ENCODE measurements at places on chromosomes 16 and 17. TPM values are rescaled to one million over a fixed set of nuclear protein-coding genes. Genes with fewer than 3 reads are reported as not detected.
A peak's percentile ranks its signal among the peaks of the same experiment; 100 is the strongest.

The CACNG3 gene
- polyA plus RNA-seq: not detected

GRCh38 chr17:82241183-82241925 lies 12.5 kb downstream of the SLC16A3 start:
- DNase-seq: no peak

DNA sequence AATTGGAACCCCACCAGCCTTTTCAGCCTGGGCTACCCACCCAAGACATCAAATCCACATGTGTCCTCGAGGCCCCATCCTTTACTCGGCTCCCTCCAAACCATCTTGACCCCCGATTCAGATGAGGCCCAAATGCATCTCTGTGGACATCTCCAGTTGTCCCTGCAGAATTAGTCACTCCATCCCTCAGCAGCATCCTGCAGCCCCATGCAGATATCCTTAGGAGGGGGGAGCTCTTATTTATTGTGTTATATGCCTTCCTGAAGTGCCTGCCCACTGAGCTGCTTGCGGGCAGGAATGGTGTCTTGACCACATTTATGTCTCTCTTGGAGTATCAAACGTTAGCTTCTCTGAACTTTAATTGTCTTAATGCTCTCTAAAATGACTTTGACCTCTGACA lies 15.6 kb downstream of the CDK5RAP3 start:
- DNase-seq: no peak

DNA sequence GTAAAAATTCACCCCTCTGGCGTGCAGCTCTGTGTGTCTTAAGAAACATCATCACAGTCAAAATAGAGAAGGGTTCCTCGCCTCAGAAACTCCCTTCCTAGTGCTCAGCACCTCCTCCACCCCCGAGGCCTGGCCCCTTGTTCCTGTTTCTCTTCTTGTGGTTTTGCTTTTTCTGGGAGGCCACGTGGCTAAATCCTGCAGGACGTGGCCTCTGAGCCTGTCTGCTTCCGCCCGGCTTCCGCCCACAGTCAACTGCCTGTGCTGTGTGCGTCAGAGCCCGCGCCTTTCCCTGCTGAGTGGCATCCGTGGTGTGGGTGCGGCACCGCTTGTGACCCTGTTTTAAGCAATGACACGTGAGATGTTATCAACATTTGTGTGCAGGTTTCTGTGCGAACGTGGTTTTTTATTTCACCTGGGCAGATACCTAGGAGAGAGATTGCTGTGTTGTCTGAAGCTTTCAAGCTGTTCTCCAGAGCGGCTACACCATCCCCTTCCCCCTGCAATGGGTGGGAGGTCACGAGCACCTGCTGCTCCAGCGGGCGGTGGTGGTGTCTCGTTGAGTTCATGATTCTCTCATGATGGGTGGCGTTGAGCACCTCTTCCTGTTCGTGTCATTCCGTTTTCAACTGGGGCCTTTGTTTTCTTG lies 21.7 kb downstream of the ACSF3 start:
- peak; percentile 14 for DNase-seq

The CTRL gene
- 6.7 TPM for polyA plus RNA-seq

The CFAP119 gene
- 6.5 TPM for polyA plus RNA-seq

DNA sequence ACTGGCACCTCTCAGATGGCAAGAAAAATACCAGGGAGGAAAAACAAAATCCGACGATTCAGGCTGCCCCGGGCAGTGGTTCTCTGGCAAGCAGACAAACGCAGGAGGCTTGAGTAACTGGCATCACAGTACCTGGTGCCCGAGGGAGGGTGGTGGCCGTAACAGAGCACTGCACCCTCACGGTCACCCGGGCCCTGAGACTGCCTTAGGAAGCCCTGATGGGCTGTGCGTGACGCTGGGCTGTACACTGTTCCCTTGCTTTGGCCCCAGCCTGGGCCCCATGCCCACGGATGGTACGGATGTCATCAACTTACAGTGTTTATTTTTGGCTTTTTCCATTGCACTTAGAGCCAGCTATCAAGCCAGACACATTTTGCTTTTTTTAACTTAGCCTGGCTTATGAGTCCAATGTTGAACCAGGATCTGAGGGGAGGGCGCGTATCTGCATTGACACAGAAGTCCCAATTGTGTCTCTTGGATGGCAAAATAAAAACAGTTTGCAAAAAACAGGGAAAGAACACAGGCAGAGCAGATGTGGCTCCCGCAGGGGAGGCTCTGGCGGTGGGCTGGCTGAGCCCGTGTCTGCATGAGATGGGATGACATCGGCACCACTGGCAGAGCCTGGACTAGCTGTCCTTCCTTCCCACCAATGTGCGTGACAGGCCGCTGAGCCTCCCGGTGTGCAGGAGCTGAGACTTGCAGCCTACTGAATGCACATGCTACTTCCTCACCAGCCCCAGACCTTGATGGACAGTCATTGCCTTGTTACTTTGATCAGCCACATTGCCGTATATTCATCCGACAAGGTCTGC lies 287.7 kb downstream of the FOXL1 start:
- DNase-seq: no peak

The TP53TG3F gene
- not detected for polyA plus RNA-seq

- no peak for DNase-seq
Measured at GRCh38 chr17:39823407-39824054, 40.6 kb downstream of the IKZF3 start.

- DNase-seq: no peak
Measured at GRCh38 chr16:75322740-75323139, 71.3 kb upstream of the BCAR1 start.

- DNase-seq: no peak
Measured at GRCh38 chr16:89007371-89008249, 30.6 kb upstream of the CBFA2T3 start.

GRCh38 chr17:75646638-75646992 lies 13.4 kb downstream of the SMIM5 start:
- DNase-seq: no peak

The KRT24 gene
- not detected for polyA plus RNA-seq

The RAB11FIP4 gene
- 11.6 TPM for polyA plus RNA-seq

GRCh38 chr16:4744555-4745273 lies 10.4 kb downstream of the DNAAF8 start:
- no peak for DNase-seq

The OR2C1 gene
- 0.04 TPM for polyA plus RNA-seq

DNA sequence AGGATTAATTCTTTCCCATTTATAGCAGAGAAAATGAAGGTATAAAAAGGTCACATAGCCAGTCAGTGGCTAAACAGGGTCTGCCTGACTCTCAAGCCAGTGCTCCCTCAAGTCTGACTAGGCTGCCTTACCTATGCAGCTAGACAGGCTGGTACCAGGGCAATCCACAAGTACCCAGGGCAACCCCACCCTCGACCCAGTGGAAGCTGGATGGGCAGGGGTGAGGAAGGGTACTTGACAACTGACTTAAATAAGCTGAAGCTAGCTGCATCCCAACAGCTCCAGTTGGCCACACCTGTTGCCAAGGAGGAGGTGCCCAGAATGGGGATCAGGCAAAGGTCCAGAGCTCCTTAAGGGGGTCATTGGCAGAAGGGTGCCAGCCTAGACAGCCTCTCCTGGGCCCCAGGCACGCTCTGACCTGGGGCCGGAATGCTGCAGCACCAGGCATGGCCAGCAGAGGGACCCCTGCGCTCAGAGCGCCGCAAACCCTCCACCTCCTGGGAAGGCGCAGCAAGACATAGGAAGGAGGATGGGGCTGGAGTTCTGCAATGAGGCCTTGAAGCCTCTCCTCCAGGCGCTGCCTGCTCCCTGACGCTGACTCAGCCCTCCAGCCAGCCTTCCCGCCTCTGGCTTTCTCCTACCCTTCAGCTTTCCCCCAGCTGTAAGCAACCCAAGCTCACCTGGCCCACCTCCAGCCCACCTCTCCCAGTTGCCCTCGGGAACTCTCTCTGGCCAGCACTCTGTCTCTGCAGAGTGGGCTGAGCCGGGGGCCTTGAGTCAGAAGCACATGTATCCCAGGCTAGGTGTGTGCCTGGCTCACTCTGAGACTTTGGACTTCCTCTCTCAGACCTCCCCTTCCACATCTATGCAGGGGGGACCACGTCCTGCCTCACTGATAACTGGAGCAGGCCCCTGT lies 28.8 kb downstream of the MPP2 start:
- peak; percentile 92 for DNase-seq

DNA sequence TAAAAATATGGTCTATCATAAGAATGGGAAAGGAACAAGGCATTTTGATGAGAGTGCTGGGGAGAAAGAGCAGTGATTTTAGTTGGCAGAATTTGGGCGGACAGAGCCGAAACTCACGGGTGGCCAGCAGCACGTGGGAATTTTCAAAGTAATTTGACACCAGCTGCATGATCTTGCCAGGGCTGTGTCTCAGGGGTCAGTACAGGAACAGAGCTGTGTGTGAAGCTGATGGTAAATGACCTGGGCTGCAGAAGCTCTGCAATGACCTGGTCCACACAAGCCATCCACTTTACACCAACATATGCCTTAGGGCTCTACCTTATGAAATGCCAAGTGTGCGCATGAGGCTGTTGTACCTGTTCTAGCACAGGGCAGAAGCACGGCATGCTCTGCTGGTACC lies 112.0 kb downstream of the ZFHX3 start:
- DNase-seq: no peak

The ZNF597 gene
- 0.95 TPM for polyA plus RNA-seq

The TBX21 gene
- polyA plus RNA-seq: 0.31 TPM

DNA sequence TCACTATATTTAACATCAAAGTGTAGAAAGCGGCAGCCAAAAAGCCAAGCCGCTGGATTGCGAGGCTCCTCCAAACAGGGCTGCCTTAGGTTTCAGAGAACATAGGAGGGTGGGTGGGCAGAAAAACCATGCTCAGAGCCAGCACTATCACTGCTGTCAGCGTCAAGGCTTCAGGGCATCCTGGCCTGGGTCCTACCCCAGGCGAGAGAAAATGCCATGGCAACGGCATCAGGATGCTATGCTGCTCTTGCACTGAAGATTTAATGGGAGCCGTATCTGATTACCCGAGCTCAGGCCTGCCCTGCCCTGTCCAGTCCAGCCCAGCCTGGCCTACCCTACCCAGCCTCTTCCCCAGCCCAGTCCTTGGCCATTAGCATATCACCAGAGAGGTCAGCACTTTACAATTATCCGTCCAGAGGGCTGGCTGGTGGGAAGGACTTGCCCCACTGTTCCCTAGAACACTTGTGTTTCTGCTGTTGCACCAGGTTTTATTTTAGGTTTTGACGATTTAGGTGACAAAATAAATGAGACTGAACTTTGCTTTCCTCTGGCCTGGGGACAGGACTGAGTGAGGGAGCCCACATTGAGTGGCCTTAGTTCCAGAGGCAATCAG lies 61.1 kb downstream of the TOM1L2 start:
- DNase-seq: no peak

DNA sequence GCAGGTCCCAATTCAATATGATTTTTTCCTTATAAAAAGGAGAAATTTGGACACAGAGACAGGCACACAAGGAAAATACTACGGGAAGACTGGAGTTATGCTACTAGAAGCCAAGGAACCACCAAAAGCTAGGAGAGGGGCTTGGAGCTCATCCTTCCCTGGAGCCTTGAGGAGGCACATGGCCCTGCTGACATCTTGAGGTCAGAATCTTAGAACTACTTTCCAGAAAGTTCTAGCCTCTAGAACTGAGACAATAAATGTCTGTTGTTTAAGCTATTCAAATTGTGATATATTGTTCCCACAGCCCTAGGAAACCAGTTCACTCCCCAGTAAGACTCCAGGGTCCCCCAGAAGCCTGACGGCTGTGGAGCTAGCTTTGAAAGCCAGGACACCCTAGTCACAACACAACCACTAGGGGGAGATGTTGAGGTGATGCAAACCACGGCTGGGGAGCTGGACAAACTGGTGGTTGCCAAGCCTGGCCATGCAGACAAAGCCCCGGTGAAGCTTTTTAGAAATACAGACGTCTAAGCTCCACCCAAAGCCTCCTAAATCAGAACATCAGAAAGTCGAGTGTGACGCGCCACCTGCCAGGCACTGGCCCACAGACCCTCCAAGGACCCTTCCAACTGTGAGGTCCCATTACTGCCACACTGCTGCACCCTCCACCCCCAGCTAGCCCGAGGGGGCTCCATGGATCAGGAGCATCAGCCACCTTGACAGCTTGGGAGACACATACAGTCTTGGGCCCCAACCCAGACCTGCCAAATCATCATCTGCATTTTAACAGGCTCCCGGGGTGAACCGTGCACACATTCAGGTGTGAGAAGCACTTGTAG lies 106.4 kb downstream of the SLC39A11 start:
- peak; percentile 82 for DNase-seq

DNA sequence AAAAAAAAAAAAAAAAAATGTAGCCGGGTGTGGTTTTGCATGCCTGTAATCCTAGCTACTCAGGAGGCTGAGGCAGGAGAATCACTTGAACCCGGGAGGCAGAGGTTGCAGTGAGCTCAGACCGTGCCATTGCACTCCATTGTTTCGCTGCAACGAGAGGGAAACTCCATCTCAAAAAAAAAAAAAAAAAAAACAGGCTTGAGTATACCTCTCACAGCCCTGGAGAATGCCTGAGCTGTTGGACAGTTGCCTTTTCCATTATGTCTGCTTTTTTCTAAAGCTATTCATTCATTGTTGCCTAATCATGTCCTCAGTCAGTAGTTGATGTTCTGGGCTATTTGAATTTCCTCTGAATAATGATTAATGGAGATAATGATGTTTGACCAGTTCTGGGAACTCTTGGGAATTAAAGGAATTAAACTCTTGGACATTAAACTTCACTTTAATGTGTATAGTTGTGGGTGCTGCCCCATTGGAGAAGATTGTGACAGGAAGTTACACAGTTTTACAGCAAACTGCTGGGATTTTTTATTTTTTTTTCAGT lies 11.8 kb downstream of the HMOX2 start:
- DNase-seq: no peak

DNA sequence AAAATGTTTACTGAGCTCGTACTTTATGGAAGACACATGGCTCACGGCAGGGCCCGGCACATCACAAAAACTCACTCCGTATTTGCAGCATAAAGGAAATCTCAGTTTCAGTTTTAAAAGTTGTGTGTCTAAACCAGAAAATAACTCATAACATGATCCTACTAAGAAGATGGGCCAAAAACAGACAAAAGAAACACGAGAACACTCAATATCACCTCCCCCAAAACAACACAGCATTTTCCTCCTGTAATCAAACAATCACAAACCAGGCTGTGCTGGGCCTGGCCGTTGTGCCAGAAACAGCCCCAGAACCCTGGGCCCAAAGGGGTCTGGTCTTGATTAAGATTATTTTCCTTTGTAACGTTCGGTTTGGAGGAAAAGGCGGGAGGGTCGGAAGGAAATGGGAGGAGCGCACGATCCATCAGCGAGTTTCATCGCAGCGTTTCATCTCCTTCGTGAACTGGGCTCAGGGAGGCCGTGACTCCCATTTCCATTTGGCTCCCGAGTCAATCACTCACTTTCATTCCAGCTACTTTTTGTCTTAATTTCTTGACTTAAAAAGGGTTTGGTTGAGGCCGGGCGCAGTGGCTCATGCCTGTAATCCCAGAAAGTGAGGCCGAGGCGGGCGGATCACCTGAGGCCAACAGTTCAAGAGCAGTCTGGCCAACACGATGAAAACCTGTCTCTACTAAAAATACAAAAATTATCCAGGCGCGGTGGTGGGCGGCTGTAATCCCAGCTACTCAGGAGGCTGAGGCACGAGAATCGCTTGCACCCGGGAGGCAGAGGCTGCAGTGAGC lies 61.4 kb downstream of the NXN start:
- no peak for DNase-seq

DNA sequence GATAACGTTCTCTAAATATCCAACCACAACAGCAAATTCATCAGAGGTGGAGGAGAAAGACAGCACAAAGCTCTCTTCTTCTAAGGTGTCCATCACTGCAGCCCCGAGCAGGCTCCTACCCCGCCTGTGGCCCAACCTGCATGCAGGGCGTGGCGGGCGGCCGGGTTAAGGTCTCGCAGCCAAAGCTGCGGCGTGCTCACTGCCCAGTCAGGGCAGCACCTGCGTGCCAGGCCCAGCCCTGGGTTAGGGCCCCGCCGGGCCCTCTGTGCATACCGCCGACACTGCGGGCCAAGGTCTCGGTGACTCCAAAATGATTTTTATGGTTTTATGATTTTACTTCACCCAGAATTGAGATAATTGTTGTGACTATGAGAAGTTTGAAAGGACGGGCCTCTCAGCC lies 57.8 kb downstream of the FOXK2 start:
- peak; percentile 67 for DNase-seq
